Myocyte (in vitro differentiated cells): ENCODE measurements at places on chromosomes 3 and 15.

GRCh38 chr3:143726727-143727126, 121.5 kb downstream of the SLC9A9 start:
- no peak for DNase-seq

- DNase-seq: no peak
Measured at GRCh38 chr15:72368899-72369298, 6.9 kb downstream of the HEXA start.

- DNase-seq: no peak
Measured at GRCh38 chr15:95210436-95210981, 979.1 kb downstream of the MCTP2 start.

DNA sequence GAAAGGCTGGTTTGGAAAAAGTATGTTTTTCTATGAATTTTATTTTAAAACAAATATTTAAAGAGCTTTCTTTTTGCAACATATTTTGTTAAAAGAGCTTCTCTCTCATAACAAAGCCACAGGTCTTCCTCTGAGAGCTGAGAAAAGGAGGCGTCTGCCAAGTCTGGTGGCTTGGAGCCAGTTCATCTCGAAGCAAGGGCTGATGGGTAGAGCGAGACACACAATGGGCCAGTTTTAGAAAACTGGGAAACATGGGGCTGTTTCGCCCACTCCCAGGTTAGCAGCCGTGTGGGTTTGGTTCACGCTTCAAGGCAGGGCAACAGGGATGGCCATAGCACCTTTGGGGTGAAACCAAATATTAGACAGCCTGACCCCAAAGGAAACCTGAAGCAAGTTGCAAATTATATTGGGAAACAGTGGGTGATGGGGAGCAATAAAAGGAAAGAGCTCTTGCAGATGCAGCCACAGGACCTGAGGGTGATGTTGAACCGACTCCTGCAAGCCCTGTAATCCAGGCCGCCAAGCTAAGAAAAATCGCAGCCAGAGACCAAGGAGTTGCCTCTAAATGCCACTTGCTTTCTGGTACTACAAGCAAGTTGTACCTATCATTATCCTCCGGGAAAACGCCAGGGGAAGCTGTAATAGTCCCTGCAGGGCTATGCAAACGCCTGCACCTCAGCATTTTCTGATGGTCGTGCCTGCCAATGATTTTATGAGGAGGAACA, 88.4 kb upstream of the GALNT15 start:
- no peak for DNase-seq

DNA sequence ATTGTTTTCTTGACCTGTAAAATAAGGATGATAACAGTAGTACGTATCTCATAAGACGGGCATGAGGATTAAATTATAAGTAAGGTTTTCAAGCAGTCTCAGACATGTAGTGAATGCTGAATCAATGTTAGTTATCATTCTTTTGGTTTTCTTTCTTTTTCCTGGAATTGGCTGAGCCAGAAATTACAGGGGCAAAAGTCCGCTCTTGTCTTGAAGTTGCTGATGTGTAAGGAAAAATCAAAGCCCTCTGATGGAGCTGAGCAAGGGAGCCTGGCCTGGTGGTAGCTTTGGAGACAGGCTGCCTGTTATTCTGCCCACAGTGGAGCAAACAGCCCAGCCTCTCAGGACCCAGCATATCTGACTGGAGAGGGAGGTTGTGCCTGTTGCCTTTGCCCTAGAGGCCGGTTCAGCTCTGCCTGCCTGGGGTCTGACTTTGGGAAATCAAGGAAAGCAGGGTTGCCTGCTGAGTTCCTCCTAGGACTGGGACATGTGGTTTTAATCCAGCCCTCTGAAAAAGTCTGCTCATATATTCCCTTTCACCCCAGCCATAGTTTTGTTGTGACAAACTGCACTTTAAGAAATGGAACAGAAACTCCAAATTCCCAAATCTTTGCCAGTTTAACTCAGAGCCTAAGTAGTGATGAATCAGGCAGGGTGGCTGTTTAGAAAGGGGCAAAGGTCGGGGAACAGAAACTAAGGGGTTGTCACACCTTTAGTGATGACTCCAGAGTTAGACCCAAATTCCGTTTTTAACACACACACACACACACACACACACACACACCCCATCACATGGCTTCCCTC, 40.1 kb downstream of the GASK1A start:
- DNase-seq: no peak

DNA sequence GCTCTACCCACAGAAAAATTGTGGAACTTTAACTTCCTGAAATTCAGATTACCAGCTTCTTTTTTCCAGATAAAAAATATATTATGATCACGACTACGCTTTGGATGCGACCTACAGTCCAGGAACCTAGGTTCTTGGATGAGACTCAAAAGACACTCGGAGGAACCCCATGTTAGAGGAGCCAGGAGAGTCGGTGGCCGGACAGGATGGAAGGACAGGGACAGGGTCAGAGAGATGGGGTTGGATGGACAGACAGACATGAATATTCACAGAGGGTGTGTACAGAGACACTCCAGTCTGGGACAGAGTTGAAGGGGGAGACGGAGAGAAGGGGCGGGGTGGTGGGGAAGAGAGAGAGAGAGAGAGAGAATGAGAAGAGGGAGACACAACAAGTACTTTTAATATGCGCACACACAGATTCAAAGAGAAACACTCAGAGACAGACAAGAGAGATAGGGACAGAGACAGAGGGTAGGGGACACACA, 9.5 kb downstream of the FAM3D start:
- DNase-seq: no peak

- peak; percentile 39 for DNase-seq
Measured at GRCh38 chr3:25783661-25784512, 644 bp upstream of the NGLY1 start.

DNA sequence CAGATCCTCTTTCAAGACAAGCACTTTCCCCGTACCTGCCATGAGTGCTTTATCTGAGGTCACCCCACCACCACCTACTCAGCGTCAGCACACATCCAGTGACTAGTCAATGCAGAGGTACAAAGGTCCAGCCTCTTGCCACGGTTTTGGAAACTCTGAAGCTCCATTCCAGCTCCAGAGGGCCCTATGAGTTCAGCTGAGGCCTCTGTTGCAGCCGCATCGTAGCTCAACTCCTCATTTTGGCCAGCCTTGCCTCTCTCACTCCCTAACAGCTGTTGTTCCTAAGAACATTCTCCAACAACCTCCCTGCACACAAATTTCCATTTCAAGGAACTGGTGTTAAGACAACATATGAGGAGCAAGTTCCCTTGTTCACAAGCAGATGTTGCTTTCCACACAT, 405.1 kb upstream of the PROK2 start:
- peak; percentile 68 for DNase-seq

DNA sequence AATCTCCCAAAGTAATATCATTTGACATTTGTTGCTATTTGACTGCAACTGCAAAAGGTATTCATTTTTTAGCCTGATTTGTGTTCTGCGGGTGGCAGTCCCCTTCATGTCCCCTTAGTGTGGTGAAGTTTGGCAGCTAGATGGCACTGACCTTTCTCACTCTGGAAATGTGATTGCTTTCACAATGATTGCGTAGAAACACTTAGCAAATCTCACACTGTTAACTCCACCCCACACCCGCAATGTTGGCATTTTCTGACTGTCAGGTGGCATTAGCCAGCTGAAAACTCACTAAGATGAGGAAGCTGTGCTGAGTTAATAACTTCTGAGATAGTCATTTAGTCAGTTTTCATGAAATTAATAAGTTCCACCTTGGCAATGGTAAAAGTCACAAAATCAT, 76.9 kb downstream of the TRIM69 start:
- DNase-seq: no peak

DNA sequence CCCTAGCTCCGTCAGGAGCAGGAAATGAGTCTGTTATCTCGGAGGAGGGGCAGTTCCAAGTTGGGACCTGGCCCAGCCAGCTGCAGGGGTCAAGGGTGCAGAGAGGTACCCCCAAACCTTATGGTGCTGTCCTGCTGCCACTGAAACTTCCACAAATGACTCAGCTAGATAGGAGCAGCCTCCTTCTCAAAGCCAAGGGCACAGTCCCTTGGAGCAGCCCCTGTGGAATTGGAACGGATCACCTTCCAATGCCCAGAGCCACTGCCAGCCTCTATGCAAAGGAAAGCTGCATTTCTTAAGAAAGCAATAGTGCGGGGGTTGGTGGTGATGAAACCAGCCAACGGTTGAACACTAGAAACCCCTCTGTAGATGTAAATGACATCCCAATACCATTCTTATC, 19.6 kb upstream of the LRRK1 start:
- no peak for DNase-seq

DNA sequence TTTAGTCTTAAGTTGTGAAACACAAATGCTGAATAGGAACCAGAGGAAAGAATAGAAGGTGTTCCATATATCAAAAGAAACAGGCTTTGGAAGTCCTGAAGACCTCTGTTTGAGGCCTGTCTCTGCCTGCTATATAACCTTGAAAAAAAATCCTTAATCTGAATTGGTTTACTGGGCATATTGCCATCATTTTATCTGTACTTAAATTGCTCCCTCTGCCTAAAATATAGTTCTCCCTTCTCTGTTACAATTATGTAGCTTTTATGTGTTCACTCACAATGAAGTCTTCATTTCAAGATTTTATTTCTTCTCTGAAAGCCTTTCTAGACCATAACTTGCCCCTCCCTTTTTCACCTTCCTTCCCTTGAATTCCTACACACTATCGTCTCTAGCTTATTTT, 21.2 kb downstream of the ARL13B start:
- no peak for DNase-seq

DNA sequence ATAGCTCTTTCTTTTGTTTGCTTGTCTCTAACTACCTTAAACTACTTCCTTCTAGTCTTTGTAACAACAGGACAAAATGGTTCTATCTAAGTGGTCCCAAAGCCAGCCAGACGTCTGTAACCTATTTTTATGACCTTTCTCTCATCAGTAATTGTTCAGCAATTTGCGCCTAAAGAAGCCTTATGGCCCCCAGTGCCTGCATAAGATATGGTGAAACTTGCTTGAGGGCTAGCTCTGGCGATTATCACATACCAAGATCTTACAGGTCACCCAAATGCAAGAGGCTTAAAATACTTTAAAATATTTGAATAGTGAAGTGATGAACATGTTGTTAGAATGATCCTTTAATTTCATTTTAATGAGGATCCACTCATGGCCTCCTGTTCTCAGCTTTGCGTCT, 369.4 kb downstream of the SOX2 start:
- no peak for DNase-seq

DNA sequence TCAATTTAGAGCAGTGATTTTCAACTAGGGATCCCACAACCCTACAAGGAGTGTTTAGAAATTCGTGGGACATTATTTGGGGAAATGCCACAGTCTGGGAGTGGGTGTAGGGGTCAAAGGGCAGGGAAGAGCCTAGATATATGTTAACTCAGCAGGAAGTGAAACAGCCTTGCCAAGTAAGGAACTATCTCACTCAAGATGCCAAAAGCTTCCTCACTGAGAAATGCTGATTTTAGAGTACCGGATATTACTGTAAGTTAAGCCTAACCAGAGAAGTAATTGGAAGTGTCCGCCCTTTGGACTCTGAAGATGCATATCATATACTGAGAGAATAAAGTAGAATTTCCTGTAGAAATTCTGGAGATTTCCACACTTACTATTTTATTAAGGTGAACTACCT, 158.6 kb downstream of the BBX start:
- DNase-seq: no peak

DNA sequence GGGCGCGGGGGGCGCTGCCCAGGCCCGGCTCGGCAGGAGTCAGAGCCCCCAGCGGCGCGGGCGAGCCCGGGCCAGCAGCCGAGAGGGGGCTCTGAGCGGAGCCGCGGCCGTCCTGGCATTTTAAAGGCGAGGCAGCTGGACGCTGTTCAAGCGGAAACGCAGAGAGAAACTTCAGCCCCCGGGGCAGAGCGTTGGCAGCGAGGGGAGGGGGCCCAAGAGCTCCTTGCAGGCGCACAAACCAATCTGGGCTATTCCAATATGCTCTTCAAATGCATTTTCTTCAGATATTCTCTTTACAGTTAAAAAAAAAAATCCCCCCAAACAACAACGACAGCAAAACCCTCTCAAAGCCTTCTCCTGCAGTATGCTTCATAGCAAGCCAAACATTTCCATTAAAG, at the start of gene CTXND1:
Gene CTXND1, minus strand, starts transcription at position 93 of the 398 bp plus-strand sequence. CDS start 50,264 bp downstream, outside the sequence.
- no peak for DNase-seq

DNA sequence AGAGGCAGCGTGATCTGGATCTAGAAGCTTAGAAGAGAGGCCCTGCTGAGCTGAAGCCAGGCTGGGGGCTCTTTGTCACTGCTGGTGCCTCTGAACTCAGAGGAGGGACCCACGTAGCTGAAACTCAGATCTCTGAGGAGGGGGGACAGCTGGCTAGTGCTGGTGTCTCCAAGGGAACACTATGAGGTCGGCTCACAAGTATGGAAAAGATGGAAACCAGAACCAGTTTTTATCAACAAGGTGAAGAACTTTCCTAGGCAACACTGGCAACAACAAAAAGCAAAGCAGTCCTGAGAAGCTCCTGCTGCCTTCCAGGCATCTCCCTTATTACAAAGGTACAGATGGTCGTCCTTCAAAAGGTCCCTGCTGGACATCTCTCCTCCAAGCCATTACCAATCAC, 27.0 kb upstream of the FSTL1 start:
- no peak for DNase-seq

DNA sequence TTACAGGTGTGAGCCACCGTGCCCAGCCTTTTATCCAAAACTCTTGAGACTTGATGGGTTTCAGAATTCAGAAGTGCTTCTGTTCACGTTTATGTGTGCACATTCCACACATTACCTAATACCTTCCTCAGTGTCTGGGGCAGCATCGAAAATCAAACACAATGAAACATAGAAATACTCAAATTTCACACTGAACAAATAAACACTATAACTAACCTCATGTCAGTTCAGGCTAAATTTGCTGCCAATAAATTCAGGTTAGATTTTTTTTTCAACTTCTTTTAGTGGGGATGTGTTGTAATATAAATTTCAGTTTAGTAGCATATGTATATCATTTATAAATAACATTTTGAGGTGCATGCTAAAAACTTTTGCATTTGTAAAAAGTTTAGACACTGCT, 2.8 kb downstream of the EIF2AK4 start:
- no peak for DNase-seq

GRCh38 chr15:82183121-82184031, 79.2 kb downstream of the EFL1 start:
- DNase-seq: peak; percentile 59

GRCh38 chr15:64515196-64515595, 54.8 kb downstream of the ZNF609 start:
- no peak for DNase-seq

DNA sequence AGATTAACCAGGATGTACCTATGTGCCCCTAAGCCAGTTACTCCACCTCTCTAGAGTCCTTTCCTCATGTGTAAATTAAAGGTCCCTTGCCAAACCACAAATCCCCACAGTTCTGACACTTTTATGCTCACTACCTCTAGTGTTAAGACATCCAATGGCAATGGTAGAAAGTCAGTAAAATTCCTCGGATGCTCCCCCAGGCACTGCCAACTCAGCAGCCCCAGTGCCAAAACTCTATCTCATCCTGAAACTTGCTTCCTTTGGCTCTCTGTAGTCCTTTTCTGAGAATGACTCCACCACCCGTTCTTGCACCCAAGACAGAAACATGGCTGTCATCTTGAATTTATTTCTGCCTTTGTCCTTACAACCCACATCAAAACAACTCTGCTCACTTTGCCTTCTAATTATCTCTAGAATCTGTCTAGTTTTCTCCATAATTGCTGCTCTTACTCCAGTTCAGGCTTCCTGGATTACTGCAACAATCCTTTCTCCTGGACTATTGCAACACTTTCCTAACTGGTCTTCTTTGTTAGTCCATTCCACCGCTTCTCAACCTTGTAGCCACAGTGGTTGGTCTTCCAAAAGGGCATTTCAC, 41.6 kb downstream of the MB21D2 start:
- no peak for DNase-seq

- DNase-seq: no peak
Measured at GRCh38 chr3:39521456-39521855, 54.0 kb downstream of the MOBP start.

- peak; percentile 98 for DNase-seq
Measured at GRCh38 chr3:188595890-188596376, 442.0 kb downstream of the LPP start.

GRCh38 chr15:42137461-42138261, 18.8 kb downstream of the PLA2G4F start:
- DNase-seq: peak; percentile 68
